Activated T-cell treated with anti-CD3 and anti-CD28 coated beads, Interleukin-2, amount 50 U/mL, for 72 hours (primary cell): ENCODE measurements at places on chromosomes 3 and 15.

- no peak for DNase-seq
Measured at GRCh38 chr3:41126472-41126871, 72.8 kb upstream of the CTNNB1 start.

DNA sequence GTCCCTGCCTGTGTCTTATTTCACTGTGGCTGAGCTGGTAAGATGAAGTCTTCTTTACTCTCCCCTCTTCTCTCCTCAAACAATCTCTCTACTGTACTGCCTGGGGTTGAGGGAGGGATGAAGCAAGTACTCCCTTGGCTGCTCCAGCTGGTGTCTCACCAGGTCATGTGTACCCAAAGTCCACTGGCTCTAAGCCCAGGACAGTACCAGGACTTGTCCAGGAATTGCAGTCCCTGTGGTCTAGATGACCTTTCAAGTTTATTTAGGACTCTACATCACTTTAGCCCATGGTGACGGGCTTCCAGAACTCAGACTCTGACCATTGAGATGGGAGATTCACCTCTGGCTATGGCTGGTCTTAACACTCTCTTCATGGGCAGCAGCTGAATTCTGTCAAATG, 17.5 kb upstream of the SLC27A2 start:
- no peak for DNase-seq

DNA sequence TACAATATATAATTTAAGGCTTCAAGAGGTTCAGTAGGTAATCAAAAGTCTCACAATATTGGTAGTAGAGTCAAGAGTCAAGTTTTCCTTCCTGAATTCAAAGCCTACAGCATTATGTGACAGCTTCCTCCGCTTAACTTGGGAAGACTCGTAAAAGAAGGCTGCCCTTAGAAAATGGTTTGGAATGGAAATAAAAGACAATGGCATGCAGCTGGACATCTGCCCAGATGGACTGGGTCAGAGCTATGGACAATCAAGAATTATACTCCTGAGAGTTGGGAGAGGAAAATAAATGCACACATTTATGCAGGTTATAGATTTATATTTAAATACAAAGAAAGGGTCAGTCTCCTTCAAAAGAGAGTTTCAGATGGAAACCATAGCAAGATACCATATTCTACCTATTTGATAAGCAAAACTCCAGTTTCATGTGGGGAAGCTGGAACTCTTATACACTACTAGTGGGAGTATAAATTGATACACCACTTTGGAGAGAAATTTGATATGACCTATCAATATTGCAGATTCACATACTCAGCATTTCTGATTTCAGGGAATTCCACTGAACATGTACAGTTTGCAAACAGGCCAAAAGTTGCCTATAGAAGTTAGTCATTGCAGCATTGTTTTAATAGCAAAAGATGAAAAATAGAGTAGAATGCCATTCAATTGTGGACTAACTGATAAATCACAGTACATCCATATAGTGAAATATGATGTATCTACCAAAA, 6.1 kb downstream of the CRYBG3 start:
- no peak for DNase-seq

DNA sequence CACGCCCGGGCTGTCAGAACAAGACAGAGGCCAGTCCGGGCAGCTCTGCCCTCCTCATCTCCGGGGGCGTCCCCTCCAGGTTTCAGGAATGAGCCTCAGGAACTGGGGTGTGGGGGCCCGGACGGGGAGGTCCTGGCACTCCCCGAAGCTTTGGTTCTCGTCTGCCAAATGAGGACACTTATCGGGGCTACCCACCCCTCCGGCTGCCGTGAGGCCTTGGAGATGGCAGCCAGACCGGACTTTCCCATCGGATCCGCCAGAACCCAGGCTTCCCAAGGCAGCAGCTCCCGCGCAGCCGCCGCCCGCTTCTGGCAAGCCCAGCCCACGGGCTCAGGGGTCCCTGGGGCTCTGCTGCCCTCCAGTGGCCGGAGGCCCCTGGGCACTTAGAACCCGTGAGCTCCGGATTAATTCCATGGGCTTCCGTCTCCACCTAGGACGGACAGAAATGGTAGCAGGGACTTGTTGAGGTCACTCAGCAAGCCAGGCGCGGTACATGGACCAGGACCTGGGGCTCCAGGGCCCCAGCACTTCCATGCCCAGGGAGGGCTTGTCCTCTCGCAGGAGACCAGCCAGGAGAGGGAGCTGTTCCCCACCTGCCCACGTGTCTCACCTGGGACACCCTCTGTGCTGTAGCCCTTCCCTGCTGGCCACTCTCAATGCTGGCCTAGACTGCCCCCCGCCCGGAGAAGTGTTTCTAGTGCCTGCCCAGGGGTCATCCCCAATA, 89.4 kb downstream of the LINGO1 start:
- DNase-seq = peak; percentile 83

GRCh38 chr3:115494826-115495225, 128.5 kb upstream of the GAP43 start:
- no peak for DNase-seq

GRCh38 chr3:13003608-13004007, 69.6 kb downstream of the IQSEC1 start:
- DNase-seq = no peak

DNA sequence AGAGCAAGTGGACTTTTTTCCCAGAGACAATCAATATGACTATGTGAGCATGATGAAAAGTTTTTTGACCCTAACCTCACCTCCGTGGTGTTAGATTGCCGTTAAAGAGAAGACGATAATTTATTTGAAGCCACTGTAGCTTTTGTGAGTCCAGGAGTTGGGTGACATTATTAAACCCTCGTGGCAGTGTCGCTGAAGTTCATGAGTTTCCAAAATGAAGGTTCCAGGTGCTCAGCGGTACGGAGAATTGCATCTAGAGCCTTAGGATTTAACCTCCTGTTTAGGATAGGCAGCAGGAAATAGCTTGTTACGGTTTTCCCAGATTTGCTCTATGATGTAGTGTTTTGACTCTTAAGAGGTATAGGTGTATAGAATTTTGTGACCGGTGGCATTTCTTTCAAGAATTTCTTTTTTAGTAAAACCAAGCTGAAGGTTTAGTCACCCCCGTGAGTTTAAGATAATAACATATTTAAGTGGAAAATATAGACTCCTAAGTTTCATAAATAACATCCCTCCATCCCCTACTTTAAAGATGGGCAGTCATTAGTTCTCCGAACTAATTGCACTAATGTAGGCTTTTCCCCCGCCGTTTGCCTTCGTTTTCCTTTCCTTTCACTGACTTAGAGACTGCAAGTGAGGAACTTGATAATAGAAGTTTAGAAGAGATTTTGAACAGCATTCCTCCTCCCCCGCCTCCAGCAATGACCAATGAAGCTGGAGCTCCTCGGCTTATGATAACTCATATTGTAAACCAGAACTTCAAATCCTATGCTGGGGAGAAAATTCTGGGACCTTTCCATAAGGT, 2.0 kb downstream of the SMC4 start:
- DNase-seq = no peak

- DNase-seq = no peak
Measured at GRCh38 chr3:81592101-81592500, 169.3 kb downstream of the GBE1 start.

GRCh38 chr15:63831041-63831440, 2.7 kb downstream of the HERC1 start:
- no peak for DNase-seq

DNA sequence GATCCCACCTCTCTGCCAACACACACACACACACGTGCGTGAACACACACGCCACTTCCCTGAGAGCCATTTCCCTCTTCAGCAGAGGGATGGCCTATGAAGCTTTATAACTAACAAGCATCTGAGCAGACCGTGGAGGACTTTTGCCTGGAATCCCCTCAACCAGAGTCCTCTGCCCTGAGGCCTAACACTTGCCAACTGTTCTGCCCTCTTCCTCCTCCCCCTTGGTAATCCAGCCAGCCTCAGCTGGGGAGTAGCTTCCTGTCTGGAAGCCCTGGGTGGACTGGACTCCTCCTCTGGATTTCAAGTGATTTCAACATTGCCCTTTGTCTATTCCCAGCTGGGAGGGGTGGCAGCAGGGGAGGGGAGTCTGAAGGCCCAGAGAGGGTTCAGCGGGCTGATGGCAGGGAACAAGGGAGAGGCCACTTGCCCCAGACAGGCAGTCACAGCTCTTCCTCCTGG, 68.4 kb upstream of the HACD2 start:
- no peak for DNase-seq

GRCh38 chr3:171959532-171960089, 79.8 kb upstream of the FNDC3B start:
- DNase-seq = no peak

- no peak for DNase-seq
Measured at GRCh38 chr3:41431386-41431785, 232.1 kb downstream of the CTNNB1 start.

DNA sequence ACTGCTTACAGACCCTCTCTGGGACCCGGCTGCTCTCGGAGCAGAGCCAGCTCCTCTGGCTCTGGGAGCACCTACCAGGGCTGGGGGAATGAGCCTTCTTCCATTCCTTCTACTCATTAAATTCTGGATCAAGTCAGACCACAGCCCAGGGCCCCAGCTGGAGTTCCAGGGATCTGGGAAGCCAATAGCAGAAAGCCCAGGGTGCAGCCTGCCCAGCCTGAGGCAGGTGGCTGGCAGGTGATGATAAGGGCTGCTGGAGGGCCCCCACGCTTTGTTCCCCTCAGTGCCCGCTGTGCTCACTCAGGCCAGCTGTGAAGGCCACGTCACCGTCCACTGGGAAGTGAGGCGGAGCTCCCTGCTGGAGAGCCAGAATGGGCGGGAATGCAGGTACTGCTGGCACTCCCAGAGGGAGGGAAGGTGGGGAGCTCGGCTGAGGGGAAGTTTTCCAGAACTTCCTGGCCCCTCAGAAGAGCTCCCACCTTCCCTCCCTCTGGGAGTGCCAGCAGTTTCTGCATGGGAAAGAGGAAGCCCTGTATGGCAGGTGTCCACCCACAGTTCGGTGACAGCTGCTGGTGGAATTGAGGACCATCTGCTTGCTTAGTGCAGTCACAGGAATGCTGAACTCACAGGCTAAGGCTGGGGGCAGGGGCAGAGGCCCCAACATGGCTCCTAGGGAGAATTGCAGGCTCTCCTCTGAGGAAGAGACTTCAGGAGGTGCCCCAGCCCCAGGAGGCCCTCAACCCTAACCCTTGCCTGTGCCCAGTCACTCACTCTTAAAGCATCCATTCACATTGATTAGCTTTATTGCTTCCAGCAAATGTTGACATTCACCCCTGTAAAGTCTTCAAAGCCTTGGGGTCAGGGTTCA, 12.6 kb upstream of the RTP3 start:
- no peak for DNase-seq

- no peak for DNase-seq
Measured at GRCh38 chr3:63814237-63814636, 4.9 kb upstream of the C3orf49 start.

DNA sequence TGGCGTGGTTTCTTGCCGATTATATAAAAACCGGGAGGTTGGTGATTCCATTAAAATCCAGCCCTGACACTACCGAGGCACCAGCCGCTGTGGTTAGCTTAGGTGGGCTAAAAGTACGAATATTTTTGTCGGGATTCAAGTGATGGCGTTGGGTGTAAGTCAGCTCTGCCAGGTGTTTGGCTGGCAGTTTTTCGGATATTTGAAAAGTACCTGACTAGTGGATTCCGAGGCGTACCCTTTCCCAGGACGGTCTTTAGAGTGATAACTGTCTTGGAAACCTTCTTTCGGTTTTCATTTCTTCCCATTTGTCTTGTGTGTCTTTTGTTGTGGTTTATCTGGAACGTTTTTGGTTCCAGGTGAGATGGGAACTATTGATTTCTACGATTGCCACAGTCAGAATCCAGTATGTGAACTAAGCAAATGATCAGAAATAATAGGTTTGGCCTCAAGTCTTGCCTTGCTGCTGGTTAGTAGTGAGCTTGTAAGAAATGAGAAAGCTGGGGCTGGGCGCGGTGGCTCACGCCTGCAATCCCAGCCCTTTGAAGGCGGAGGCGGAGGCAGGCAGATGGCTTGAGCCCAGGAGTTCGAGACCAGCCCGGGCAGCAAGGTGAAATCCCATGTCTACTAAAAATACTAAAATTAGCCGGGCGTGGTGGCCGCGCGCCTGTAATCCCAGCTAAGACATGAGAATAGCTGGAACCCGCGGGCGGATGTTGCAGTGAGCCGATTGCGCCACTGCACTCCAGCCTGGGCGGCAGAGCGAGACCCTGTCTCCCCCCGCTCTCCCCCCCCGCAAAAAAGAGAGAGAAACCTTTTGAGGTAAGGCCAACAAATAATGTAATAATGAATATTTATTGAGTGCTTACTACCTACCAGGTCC, 1.4 kb downstream of the FYTTD1 start:
- DNase-seq = peak; percentile 52

DNA sequence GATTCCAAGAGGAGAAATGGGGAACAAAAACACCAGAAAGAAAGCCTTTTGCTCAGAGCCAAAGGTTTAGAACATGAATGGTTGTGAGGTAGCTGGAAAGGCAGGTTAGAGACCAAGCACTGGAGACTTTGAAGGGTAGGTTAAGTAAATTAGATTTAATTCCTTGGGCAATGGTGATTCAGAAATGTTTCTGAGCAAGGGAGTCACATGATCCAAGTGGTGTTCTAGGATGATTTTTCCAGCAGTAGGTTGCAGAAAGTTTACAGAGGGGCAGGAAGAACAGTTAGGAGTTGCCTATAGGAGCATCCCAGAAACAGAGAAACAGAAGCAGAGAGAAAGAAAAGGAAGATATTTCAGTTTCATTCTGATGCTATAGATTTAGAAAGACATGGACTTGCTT, 139.8 kb downstream of the WDR76 start:
- DNase-seq = no peak

- no peak for DNase-seq
Measured at GRCh38 chr15:43429687-43430086, 58.8 kb downstream of the TUBGCP4 start.

DNA sequence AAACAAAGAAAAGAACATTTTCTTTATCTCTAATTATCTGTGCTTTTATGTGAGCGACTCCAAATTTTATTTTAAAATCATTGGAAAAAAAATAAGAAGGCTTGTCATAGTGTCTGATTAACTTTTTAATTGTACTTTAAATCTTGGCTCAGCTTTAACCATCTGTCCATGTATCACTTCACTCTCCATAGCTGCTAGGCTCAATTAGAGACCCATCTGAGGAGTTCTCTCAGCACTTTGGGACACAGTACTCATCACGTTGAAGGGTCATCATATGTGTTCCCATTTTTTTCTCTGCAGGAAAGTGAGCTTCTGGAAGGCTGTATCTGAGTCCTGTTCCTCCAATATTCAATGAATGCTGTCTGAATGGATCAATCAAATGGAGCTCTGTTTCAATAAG, 908.5 kb upstream of the ROBO1 start:
- DNase-seq = no peak

GRCh38 chr3:110589341-110589740, 482.3 kb upstream of the NECTIN3 start:
- DNase-seq = no peak

DNA sequence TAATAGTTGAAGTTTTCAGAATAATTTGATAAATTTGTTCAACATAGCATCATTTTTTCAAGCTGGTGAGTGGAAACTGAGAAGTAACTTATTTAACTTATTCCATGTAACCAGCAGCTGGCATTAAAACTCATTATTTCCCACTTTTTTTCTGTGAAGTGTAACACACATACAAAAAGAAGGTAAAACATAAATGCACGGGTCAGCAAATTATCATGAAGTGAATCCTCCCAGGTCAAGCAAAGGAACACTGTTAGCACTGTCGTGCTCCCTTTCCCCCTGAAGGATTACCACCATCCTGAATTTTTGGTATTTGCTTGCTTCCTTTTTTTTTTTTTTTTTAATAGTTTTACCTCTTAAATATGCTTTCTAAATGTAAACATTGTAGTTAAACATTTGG, 77.6 kb upstream of the LRRFIP2 start:
- DNase-seq = no peak
